ENCODE measurements at places on chromosomes 3 and 15.

DNA sequence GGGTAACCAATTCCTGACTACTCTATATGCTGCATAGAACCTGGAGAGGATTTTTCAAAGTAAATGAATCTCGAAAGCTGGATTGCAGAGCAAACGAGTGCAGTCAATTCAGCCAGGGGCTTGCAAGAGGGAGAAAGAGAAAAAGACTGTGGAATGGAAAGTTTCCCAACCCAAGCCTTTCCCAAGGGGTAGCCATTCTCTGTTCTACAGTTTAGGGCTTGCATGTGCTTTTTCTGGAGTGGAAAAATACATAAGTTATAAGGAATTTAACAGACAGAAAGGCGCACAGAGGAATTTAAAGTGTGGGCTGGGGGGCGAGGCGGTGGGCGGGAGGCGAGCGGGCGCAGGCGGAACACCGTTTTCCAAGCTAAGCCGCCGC, 511 bp upstream of the RARB start:
- DNase-seq, result no peak

DNA sequence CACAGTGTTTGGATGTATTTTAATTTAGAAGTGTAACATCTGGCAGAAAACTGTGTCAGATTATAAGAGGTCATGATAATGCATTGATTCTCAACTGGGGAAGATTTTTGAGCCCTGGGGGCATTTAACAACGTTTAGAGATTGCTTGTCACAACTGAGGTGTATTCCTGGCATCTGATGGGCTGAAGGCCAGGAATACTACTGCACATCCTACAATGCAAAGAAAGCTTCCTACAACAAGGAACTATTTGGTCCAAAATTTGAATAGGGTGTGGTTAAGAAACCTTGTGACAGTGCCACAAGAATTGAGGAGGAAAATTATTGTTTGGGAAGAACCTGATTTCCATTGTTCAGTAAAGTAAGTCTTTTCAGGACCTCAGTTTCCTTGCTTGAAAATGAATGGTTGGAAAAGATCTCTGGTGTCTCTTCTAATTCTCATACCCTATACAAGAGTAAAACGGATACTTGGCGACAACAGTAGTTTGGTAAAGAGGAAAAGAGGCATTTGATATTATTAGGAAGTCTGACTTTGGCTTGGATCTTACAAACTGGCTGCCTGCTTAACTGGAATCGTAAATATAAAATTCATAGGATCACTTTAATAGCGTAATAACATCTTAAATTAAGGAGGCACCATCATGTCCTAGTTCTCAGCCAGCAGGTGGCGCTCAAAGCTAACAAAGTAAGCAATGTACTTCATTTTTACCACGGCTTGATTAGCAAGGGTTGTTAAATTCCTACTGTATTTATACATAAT, 4.3 kb downstream of the DAZL start:
- DNase-seq, result peak; percentile 60

DNA sequence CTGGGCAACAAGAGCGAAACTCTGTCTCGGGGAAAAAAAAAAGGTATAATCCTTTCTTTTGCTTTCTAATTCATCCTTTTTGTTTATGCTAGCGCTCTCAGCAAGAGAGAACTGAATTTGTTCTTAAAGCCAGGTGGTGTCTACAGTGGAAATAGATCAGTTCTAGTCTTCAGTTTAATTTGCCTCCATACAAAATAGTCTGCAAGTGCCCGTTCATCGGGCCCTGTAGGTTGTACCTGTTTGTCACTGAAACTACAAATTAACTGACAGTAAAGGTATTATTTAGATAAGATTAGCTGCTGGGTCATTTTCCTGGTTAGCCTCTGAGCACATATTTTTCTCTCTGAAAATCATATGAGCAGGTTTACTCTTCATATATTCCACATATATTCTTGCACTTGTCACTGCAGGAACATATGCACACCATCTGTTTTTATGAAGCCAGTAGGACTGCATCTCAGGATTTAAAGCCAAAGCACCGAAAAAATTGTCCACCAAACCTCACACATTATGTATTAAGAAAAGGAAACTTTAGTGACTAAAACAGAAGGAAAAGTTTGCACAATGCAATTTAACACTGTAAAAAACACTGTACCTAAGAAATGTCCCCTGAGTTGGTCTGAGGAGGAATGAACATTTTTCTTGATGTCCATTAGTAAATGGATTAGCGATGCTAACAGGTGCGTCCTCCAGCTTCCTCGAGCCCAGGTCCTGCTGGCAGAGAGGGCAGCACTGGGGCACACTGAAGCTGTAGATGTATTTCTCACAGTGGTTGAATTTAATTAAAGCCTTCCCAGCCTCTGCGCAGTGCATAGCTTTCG, 437 bp downstream of the MKRN2OS start:
- DNase-seq, result no peak

GRCh38 chr15:71443538-71443937, 328.3 kb downstream of the THSD4 start:
- peak; percentile 63 for DNase-seq

GRCh38 chr3:147937341-147937740, 528.2 kb downstream of the ZIC1 start:
- no peak for DNase-seq

DNA sequence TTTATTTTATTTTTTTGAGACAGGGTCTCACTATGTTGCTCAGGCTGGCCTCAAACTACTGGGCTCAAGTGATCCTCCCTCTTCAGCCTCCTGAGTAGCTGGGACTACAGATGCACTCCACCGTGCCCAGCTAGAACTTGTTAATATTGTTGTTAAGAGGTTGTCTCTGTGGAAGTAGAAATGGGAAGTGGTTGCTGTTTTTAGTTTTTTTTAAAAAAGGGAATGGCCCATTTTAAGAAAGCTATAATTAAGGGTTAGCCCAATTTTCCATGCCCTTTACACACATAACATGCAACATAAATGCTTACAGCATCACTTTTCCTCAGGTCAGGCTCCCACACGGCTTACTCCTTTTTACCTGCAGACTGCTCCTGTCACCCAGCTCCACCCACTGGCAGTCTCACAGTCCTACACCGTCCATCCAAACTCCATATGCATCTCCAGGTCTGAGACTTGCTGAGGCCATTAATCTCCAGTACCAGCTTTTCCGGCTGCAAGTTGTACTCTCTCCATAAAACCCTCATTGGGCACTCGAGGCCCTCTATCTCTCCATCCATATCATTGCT, 19.8 kb downstream of the MORC1 start:
- no peak for DNase-seq

GRCh38 chr3:126028096-126028495, 55.8 kb downstream of the SLC41A3 start:
- no peak for DNase-seq

- no peak for DNase-seq
Observed at GRCh38 chr15:32688151-32688639, 29.6 kb upstream of the GREM1 start.

Data from KBM-7 (cell line).